ENCODE measurements at places on chromosomes 1 and 21.
A peak's percentile ranks its signal among the peaks of the same experiment; 100 is the strongest.

GRCh38 chr21:26225046-26225445 is 54.5 kb upstream of the APP start:
- DNase-seq = no peak

DNA sequence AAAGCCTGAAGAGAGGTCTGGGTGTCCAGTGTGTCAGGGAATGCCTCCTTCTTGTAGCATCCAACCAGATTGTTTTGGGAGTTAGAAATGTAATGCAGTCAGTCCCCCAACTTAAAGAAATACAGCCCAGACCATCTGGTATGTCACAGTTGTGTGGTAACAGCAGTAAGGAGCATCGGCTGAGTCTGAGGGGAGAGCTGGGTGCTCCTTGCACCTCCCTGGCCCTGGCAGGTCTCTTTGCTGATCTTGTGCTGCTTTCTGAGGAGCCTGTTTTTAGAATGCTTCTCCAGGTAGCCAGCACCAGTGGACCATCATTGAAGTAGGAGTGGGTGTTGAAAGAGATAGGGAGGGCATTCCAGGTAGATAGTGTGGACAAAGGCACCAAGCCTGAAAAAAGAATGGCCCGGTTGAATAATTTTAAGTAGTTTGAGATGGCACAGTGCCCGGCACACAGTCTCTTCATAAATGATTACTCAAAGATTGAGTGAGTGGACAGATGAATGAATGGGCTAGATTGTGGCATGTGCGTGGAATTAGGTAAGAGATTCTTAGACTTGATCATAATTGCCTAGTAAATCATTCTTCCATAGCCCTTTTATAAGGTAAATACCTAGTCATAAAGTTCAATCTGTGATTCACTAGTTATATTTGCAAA is 46.5 kb downstream of the LAMC1 start:
- DNase-seq = no peak

GRCh38 chr1:54944610-54945392 is 35.6 kb upstream of the TMEM61 start:
- peak; percentile 90 for DNase-seq

GRCh38 chr1:17136936-17137335 is 17.7 kb upstream of the PADI2 start:
- no peak for DNase-seq

DNA sequence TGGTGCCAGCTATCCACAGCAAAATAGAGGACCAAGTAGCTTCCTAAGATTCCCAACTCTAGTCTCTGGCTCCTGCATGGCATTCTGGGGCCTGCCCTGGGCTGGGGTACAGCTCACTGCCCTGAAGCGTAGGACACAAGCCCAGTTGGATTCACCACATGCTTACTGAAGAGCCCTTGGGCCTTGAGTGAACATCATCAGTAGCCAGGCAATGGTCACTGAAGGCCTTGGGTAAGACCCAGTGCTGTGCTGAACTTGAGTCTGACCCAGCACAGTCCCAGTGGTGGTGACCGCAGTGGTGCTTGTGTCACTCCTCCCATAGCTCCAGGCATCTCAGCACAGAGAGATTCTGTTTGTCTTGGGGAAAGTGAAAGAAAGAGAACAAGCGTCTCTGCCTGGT is 7.7 kb upstream of the LCE3A start:
- no peak for DNase-seq

DNA sequence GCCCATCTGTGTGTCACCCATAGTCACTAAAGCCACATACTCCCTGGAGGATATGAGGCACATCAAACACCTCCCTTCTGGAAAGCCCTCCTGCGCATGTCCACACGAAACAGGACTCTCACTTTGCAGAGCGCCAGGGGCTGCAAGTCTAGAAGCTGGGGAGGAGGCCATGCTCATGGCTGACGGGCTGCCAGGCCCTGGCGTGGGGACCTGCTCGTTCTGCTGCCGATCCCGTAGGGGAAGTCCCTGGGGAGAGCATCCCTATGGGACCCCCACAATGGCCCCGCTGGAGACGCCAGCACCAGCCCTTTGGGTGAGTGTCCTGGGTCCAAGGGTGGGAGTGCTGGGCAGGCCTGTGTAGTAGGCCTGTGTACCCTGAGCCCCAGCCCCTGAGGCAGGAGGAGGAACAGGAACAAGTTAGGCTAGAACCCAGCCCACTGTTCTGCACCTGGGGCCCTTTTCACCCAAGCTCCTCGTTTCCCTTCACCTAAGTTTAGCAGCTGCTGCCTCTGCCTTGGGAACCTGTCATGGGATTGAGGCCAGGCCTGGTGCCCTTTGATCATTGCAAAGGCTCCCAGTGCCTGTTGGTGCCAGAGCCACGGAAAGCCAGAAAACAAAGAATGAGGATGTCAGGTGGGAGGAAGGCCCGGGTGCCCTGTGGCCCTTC is 9.9 kb downstream of the FAM3B start:
- DNase-seq = no peak

- DNase-seq = peak; percentile 28
Observed at GRCh38 chr1:149927056-149927562, 494 bp downstream of the SF3B4 start.

- DNase-seq = no peak
Observed at GRCh38 chr1:16077406-16078245, 4.2 kb upstream of the FAM131C start.

DNA sequence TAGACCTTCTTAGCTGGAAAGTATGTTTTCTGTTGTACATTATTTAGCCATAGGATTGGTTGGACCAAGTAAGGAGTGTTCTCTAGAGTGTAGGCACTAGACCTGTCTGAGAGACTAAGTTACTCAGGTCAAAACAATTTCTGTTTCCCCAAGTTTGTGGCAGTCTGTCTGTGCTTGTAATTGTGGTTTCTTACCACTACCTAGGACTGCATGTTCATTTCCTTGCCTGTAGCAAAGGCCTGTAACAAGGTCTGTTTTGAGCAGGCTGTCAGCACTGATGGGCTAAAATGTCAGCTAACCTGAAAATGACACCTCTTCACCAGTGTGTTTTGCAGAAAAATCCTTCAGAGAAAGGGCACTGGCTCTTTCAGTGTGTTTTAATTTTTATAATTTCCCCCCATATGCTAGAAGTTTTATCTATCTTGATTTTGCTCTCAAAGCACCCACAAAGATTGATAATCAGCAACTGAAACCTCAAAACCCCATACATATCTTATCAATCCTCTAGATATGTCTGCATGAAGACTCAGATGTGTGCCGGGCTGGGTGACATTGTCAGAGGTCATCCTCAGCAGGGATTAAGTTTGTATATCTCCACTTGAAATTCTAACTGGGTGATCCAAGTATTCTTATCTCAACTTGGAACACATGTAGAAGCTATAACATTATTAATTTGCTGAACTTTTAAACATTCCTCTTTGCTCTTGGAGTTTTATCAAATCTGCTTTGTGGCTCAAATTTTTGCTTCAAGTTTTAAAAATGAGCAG is 50.7 kb upstream of the ST6GALNAC3 start:
- DNase-seq = peak; percentile 5

DNA sequence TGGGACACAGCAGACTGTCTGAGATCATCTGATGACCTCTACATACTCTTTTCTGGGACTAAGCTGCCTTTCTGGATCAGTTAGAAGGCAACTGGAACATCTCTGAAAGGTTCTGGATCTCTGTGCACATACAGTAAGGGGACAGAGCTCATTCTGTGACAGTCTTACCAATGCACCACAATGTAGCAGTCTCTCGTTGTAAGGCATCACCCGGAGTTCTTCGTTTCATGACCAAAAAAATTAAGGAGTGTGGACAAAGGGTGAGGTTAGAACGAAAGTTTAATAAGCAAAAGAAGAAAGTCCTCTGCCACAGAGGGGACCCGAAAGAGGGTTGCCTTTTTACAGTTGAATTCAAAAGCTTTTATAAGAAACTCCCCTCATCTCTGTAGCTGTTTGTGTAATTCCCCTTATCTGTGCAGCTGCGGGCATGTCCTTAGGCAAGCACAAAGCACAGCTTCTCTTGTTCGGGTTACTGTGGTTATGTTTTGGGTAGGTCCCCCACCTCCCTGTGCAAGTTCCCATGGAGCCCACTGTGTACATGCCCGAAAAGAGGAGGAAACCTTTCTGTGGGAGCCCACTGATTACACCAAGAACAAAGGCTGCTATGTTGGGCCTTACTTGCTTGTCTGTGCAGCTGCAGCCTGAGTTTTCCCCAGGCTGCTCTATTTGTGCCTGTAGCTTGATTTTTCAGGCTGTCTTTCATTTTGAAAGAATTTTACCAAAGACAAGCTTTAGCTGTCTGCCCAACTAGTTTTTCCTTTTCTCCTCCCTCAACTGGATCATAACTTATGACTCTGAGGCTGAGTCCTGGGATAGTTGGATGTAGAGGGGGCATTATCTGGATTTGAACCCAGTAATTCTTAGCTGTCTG is 53.1 kb upstream of the CACNA1E start:
- DNase-seq = no peak

DNA sequence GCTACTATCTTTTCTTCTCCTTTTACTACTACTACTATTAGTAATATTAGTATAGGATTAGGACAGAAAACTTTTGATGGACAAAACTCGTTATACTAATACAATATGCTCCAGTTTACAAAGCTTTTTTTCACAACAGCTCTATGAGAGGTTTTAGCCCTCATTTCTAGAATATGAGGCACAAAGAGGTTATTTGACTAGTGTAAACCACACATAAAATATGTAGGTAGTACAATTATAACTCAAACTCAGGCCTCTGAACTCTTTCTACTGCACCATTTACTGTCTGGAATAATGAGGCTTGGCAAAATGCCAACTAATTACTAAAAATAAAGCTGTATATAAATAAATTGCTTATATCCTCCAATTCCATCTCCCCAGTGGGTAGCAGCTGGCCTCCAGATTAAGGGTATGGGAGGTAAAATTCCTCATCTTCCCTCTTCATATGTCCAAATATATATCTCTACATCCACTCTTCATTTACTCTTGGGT is 99.9 kb downstream of the LYST start:
- DNase-seq = no peak

DNA sequence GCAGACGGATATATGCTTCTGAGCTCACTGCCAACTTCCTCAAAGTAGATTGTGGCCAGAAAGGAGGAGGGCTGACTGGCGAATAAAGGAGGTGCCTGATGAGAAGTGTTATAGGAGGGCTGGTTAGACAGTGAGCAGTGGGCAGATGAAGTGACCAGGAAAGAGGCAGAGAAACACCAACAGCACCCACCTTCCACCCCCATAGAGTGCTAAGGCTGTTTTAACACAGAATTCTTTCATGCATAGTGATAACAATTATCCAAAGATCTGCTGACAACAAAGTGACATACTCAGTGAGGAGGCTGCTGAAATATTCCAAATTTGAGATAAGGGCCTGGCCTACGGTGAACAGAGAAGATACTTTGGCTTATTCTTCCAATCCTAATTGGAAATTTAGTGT is 21.2 kb upstream of the MTR start:
- DNase-seq = no peak

- peak; percentile 84 for DNase-seq
Observed at GRCh38 chr21:35850029-35850428, 210.3 kb downstream of the SETD4 start.

DNA sequence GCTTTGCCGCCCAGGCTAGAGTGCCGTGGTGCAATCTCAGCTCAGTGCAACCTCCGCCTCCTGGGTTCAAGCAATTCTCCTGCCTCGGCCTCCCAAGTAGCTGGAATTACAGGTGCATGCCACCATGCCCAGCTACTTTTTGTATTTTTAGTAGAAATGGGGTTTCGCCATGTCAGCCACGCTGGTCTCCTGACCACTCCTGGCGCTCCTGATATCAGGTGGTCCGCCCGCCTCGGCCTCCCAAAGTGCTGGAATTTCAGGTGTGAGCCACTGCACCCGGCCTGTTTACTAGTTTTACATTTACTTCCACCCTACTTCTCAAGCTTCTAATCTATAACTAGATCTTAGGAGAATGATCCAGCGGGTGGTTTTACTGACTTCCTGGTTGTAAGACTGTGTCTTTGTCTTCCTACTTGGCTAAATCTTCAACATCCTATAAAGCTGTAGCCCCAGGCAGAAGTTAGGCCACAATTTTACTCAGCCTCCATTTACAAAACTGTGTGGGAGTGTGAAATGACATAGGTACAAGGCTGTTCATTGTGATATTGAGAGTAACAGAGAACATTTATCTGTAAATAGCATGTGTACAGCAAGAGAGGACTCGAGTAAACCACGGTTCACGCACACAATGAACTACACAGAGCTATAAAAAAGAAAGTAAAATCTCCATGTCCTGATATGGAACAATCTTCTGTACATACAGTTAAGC is 9.6 kb upstream of the POU2F1 start:
- no peak for DNase-seq

DNA sequence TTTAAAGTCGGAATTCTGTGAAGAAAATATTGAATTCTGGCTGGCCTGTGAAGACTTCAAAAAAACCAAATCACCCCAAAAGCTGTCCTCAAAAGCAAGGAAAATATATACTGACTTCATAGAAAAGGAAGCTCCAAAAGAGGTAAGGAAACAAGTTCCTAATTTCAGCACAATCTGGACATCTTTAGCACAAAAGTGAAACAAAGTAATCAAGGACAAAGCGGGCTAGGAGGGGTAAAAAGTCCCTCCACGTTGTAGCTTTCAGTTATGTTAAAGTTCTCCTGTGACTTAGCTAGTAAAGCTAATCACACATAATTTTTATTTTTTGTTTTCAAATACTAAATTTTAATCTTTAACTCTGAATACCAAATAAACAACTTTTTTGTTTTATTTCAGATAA is 2.2 kb downstream of the RGS2 start:
- DNase-seq = no peak

GRCh38 chr1:179168536-179168935 is 60.9 kb downstream of the ABL2 start:
- no peak for DNase-seq

DNA sequence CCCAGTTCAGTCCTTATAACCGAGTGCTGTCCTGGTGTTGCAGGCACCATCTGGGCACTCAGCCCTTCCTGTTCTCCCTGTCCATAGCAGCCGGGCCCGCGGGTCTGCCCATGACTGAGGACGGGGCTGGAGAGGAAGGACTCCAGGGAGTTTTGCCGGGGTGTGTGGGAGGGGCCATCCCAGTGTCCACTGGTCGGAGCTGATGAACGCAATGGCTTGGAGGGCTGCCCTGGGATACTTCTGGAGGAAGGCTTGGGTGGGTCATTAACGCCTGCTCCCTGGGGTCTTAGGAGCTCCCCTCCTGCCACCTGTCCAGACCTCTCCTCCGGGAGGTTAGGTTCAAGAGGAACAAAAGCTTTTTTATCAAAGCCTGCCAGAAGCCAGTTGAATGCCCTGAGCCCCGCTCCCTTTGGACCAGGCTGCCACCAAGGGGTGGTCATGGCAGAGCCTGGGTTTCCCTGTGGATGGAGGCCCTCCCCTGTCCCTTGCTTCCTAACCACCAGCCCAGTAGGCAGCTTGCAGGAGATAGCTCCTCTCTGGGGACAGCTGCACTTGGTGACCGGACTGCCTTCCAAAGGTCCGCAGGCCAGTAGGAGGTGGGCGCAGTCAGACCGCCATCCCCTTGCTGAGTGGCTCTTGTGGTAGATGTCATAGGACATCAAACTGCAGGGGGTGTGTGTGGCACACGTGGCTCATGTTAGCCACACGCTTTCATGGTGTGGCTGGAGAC is 61.3 kb downstream of the TRIM11 start:
- DNase-seq = no peak

- no peak for DNase-seq
Observed at GRCh38 chr1:214361636-214362035, 80.7 kb downstream of the SMYD2 start.
